ENCODE measurements at places on chromosomes 12 and 14.

DNA sequence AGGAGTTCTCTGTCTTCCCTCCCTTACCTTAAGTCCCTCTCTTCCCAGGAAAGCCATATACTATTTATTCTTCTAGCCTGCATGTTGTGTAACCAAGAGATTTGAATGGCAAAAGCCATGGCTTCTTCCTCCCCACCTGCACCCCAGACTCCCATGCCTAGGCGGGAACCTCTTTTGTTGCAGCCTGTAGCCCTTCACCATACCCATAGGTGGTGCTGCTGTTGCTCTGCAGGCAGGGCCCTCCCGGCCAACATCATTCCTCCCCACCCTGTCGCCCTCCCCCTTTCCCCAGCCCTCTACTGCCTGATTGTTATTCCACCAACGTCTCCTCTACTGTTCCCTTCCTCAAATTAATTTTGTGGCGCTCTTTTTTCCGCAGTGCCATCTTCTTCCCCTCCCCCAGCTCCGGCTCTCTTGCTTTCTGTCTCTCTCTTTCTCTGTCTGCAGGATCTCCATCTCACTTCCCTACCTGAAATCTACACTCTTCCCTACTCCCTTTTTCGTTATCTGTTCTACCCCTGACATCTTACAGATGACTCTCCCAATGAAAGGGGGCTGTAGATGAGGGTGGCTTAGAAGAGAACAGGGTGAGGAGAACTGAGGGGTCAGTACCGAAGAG lies 13.8 kb downstream of the NGDN start:
- peak; percentile 75 for DNase-seq

DNA sequence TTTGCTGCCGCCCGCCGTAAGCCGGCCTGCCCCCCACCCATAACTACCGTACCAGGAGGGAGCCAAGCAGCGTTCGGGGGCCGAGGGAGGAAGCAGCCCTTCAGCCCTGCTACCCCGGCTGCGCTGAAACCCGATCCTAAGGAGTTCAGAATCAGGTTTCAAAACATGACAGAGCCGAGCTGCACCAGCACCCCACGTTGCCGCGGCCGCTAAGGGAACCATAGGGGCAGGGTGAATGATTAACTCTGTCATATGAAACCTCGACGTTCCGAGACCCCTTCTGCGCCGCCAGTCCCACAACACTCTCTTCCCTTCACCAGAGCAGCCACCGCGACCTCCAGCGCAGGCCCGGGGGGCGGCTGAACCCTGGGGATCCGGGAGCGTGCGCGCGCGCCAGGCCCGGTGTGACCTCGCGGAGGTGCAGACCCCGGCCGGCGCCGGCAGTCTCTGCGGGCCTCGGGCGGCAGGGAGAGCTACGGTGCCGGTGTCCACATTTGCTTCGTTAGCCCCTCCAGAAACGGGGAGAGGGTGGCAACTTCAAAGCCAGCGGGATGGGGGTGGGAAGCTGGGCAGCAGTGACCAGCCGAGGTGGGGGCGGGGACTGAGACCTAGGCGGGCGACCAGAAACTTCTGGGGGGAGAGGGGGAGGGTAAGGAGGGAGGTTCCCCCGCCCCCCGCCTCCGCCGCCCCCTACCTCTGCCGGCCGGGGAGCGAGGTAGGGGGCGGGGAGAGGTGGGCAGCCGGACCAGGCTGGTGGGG lies 1.6 kb downstream of the SIX4 start:
- no peak for DNase-seq

GRCh38 chr12:78330131-78330530 lies 499.4 kb downstream of the NAV3 start:
- DNase-seq = no peak

DNA sequence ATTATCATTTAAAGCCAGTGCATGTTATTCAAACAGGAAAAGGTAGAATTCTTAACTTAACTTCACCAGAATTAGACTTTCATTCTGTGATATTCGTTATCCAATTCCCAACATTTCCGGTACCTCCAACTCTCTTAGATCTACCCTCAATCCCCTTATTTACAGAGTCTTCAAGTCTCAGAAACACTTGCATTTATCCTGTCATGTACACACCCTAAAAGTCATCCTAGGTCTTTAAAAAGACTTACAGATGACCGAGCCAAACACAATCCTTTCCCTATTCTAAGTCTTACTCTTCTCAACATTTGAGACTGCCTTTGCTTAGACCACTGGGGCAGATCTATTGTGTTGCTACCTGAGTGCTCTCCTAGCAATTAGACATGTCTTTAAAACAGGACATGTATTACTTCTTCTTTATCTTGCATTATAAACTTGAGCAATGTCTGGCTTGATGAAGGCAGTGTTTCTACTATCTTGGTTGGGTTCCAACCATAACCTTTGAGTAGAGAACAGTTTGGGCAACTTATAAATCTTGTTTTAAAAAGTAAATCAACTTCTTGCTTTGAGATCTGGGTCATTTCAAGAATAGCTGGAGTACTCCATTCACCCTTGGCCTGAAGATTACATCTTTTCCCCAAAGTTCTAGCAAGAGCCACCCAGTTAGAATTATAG lies 140.6 kb upstream of the PLEKHG7 start:
- DNase-seq = no peak

DNA sequence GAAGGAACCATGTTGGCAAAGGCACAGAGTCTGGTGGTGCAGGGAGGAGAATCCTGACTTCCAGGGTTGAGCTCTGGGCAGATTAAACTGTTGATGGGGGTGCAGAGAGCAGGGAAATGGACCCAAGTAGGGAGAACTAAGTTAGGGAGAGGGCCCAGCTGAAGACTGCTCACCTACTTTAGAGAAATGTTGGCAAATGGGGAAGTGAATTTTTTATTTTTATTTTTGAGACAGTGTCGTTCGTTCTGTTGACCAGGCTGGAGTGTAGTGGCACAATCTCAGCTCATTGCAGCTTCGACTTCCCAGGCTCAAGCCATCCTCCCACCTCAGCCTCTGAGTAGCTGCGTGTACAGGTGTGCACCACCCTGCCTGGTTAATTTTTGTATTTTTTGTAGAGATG lies 32.1 kb upstream of the TUBA1A start:
- DNase-seq = no peak

DNA sequence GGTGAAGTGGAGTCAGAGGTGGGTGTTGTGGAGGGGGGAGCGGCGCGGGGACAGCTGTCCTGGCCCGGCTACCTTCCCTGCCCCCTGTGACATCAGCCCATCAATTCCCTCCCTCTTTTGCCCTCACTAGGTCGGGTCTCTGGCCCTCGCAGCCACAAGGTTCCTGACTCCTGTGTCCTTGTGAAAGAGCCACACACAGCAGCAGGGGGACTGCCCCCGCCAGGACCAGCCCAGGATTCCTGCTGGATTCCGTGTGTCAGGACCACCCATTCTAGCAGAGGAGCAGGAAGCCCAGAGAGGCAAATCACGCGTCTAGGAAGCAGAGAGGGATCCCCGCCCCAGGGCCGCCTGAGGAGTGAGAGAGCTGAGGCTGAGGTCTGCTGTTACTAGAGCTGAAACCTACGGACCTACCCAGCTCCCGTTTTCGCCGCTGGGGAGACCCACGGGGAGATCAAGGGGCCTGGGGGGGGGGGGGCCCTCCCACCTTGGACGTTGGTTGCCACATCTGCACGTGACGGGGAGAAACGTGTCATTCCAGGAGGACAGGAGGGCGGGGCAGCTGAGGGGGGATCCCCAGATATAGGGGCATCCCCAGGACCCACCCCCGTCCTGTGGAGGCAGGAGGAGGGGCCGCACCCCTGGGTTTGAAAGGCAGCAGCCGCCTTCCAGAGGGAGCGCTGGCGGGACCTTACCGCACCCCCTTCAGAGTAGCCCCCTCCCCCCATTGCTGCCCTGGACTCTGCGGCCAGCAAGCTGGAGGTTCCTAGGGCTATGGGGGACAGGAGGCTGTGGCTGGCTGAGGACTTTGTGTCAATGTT lies 12.5 kb upstream of the INF2 start:
- peak; percentile 75 for DNase-seq

DNA sequence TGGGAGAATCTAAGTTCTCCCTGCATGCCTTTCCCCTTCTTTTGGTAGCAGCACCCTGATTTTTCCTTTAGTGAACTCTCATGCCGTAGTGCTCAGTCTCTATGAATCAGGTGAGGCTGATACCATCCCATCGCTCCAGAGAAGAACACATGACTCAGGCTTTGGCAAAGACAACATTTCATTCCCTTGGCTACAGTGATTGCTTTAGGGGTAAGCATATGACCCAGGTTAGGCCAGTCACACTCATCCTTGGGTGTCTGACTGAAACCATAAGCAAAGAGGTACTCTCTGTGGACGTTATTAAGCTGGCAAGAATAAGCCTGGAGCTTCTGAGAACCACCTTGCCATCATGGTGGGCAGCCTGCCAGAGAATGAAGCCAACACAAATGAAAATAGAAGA lies 141.8 kb downstream of the MYRFL start:
- DNase-seq = no peak

- DNase-seq = no peak
These were observed 77.7 kb downstream of the ETNK1 start for GRCh38 chr12:22702690-22703089.

- no peak for DNase-seq
These were observed 291.1 kb upstream of the TBX3 start for GRCh38 chr12:114974826-114975639.

- DNase-seq = no peak
These were observed 38.4 kb downstream of the ZFHX2 start for GRCh38 chr14:23513005-23513817.

DNA sequence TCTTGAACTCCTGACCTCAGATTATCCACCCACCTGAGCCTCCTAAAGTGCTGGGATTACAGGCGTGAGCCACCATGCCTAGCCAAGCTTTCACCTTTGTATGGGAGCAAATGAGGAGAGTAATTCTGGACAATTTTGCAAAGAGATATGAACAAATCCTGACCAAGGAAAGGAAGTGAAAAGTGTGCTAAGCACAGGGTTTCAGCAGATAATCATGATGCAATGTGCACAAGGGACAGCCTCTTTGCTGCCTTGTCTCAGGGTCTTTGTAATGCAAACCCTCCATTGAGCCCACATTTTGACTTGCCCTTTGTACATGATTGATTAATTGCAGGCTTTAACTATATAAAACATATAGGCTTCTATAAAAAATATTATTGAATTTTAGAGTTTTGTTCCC lies 9.2 kb upstream of the PYGL start:
- no peak for DNase-seq

- no peak for DNase-seq
These were observed 57.9 kb downstream of the RERG start for GRCh38 chr12:15163030-15163976.

DNA sequence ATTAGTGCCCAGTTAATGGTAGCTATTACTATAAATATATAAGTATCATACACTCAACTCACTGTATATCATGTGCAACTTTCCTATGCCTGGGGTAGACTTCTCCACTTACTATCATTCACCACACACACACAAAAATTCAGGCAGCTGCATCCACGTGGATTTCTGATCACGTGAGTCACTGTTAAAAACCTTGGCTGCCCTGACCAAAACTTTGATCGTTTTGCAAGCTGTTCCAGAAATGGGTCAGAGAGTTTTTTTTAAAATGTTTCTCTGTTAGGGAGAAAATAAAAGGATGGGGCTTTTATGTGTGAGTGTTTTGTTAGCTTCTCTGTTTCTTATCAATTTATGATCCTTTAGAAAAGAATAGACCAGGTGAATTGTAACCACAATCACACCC lies 198.2 kb upstream of the CNOT2 start:
- no peak for DNase-seq

GRCh38 chr12:52434760-52435530 lies 774 bp upstream of the KRT75 start:
- peak; percentile 30 for DNase-seq

DNA sequence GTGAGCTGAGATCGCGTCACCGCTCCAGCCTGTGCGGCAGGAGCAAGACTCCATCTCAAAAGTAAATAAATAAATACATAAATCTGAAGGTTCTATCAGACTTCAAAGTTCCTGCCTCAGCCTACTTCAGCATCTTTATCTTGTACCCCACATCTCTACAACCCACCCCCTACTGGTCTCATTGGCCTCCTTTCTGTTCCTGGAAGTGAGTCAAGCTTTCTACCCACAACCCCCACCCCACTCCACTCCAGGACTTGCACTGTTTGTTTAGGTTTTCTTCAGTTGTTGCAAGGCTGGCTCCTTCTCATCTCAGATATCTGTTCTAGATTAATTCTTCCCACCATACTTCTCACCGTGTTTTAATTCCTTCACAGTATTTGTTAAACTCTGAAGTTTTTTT lies 714 bp upstream of the PSMC6 start:
- no peak for DNase-seq

- DNase-seq = no peak
These were observed 479.0 kb downstream of the GLT1D1 start for GRCh38 chr12:129332286-129332685.

DNA sequence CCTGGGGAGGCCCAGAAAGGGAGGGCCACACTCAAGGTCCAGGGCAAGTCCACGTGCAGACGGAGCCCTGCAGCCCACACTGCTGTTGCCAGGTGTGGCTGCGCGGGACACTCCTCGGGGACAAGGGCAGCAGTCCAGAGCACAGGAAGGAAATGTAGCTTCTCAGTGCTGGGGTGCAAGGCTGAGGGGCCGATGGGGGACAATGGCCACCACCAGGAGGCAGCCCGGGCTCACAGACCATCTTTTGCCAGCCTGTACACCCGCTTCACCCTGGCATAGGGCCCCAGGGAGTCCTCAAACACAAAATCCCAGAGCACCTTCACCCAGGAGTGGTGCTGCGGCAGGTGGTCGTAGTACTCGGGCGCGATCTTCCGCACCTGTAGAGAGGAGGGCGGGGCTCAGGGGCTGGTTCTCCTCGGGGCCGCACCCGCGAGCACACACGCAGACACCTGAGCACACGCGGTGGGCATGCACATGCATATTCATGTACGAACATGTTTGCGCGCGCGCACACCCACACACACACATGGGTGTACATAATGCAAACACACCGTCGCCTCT lies 12.8 kb downstream of the DEGS2 start:
- DNase-seq = no peak

DNA sequence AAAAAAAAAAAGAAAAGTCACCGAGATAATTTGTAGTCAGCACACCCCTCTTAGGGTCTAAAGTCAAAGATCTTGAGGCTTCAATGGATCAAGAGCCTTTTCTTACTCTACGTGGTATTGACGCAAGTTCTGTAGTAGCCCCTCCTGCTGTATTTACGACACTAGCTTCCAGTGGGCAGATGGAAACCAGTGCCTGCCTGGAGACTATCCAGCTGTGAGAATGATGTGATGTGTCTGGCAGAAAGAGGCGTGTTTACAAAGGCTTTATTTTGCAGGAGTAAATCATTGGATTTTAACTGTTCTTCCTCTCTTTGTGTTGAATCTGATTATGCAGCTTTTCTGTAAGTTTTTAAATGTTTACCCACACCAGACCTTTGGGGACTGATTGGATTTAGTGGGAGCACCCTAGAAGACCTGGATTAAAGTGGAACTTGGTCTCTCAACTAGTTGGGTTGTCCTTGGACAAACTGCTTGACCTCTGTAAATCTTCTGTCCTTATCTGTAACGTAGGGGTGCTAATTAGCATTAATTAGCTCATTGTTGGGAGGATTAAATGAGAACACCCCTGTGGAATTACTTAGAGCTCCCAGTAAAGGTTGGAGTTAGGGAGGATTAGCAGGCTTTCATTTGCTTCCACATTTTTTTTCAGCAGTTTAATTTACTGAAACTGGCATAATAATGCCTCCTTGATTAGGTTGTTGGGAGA lies 72.4 kb downstream of the RASSF3 start:
- DNase-seq = no peak

- DNase-seq = no peak
These were observed 28.2 kb downstream of the PTPRQ start for GRCh38 chr12:80472236-80472635.

Data from ecto neural progenitor cell (in vitro differentiated cells).